ENCODE measurements at places on chromosomes 12 and 14. TPM values are rescaled to one million over a fixed set of nuclear protein-coding genes. Genes with fewer than 3 reads are reported as not detected.
A peak's percentile ranks its signal among the peaks of the same experiment; 100 is the strongest.

DNA sequence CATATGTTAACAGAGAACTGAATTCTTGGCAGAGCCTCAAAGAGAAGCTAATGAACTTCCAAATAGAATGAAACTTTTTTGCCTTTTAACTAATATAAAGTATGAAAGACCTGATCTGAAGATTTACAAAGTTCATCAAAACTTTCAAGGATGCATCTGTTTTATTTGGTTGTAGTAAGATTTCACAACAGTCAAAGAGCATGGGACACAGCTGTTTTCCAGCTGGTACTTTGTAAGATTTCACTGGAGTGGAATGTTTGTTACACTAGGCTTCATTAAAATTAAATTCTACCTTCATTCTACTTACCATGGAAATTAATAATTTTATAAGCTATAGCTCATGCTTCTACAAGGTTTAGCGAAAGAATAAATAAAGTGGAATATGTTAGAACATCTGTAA lies 351.2 kb downstream of the SLC6A15 start:
- DNase-seq: no peak

DNA sequence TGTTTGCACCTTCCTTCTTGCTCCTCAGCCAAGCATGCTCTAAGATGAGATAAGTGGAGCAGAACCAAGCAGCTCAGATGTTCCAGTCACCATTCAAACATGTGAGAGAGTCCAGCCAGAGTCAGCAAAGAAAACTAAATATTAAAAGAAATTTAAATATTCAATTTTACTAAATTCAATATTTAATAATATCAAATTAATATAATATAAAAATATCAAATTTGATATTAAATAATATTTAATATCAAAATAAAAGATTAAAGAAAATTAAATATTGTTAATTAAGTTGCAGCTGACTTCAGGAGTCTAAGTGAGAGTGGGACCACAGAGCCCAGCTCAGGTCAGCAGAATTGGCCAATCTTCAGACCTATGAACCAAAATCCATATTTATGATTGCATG lies 526.1 kb upstream of the FLRT2 start:
- DNase-seq: no peak

- DNase-seq: peak; percentile 47
Measured at GRCh38 chr14:67413806-67414769, 2.1 kb upstream of the PLEK2 start.

DNA sequence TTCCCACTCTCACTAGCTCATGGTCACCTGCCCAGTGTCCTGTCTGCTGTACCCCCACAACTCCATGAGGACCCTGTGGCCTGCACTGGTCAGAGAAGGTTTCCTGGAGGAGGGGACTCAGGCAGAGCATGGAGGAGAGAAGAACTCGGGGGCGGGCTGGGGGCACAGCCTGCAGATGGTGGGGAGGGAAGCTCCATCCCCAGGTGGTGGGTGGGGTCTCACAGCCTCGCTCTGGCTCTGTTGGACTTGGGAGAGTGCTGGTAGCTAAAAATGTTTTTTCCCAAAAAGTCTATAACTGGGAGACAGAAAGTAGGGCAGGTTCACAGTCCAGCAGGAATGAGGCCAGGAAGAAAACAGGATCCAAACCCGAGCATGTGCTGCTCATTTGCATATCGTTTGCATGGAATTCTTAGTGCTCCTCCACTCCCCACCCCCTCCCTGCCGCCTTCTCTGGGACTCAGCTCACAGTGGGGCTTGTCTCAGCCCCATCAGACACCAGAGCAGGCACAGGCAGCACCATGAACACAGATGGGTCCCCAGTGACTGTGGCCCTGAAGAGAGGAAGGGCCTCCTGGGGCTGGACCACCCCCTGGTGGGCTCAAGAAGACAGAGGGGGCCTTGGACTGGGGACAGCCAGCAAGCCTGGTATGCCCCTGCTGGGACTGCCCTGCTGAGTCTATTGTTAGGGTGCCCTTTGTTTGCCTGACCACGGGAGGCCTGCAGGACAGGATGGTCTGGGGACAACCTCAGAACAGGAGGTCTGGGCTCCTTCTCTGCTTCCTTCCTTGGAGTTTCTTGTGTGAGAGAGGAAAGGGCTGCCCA lies 67.0 kb upstream of the SFSWAP start:
- no peak for DNase-seq

DNA sequence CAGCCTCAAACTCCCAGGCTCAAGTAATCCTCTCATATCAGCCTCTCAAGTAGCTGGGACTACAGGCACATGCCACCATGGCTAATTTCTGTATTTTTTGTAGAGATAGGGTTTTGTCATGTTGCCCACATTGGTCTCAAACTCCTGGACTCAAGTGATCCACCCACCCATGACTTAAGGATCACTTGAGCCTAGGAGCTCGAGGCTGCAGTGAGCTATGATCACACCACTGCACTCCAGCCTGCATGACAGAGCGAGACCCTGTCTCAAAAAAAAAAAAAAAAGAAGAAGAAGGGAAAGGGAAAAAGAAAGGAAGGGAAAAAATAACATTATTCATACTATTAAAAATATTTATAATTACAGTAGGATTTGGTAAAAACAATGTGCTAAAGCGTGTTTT lies 19.2 kb downstream of the EPS8 start:
- DNase-seq: no peak

DNA sequence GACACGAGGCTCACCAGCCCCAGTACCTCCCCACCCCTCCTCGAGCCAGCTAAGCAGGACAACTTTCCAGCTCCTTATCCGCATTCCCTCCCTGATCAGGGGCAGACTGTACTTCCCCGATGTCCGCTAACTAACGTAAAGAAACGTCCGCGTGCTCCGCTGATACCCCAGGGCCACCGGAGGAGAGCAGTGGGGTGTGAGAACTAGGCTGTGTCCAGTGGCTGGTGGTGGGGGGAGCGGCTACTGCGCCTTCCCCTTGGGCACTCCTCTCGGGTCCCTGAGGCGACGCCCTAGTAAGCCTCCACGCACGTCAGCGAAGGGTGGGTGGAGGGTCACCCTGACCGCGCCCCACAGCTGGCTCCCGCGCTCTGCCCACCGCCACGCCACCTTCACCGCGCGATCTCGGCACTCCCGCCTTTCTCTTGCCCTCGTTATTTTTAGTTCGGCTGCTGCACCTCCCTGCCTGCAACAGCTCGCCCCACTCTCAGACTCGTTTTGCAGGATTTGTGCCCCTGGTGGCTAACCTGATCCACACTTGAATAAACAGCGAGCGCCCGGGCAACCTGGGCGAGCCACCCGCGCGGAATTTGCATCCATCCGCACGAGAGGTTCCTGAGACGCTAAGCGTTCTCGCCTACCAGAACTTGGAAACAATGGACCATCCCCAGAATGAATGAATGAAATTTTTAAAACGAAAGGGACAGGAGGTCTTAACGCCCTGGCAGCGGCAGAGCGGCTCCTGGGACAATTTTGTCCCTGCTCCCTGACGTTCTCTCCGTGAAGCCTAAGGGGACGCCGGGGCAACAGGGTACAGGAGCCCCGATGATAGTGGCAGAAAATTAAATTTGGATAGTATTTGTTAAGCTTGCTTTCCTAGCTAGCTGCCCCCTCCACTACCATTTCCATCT lies 6.9 kb upstream of the BMP4 start:
- DNase-seq: no peak

- DNase-seq: no peak
Measured at GRCh38 chr12:18905134-18905533, 167.2 kb downstream of the CAPZA3 start.

GRCh38 chr12:43692064-43692463 lies 66.5 kb downstream of the PUS7L start:
- no peak for DNase-seq

- DNase-seq: no peak
Measured at GRCh38 chr12:65695113-65695865, 129.0 kb upstream of the HMGA2 start.

GRCh38 chr12:121534495-121535148 lies 46.2 kb downstream of the KDM2B start:
- peak; percentile 54 for DNase-seq

- DNase-seq: no peak
Measured at GRCh38 chr14:39740454-39740853, 308.2 kb upstream of the FBXO33 start.

GRCh38 chr12:53532524-53533445 lies 25.5 kb upstream of the NPFF start:
- no peak for DNase-seq

DNA sequence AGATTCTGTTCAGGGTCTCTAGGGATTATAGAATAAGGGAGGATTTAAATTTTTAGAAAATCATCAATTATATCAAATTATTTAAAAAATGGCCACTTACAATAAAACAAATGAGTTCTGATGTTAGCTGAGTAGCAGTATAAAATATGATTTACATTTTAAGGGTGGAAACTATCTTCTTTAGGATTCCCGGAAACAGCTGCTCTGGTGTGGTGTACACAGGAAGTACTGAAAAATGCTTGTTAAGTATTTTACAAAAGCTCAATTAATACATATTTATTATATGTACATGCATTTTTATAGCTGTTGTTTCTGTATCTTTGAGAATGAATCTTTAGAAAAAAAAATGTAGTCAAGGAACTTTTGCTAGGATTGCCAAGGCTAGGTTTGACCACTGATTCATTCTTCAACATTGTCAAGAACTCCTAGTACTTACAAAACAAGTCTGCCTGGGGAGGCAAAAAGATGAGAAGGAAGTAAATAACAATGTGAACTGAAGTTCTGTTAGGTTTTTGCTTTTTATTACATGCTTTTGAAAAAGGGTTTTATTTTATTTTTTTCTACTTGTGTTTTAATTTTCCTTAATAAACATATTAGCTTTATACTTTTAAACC lies 48.0 kb downstream of the ARF6 start:
- DNase-seq: no peak

DNA sequence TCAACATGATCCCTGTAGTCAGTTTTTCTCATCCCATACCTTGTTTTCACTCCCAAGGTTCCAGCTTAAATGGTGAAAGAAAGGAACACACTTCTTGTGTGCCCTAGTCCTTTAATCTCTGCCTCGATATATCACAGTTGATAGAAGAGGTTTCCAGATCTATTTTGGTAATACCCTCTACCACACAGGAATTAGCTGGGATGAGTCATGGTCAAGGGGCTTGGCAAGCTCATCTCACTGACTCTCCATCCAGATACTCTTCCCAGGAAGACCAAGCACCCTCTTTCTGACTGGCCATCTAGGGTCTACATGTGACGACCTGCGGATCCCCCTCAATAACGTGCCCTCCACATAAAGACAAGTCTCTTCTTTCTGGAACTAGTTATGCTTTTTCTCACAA lies 277.9 kb downstream of the ITPR2 start:
- no peak for DNase-seq

- DNase-seq: no peak
Measured at GRCh38 chr12:115620816-115621215, 656.7 kb downstream of the MED13L start.

DNA sequence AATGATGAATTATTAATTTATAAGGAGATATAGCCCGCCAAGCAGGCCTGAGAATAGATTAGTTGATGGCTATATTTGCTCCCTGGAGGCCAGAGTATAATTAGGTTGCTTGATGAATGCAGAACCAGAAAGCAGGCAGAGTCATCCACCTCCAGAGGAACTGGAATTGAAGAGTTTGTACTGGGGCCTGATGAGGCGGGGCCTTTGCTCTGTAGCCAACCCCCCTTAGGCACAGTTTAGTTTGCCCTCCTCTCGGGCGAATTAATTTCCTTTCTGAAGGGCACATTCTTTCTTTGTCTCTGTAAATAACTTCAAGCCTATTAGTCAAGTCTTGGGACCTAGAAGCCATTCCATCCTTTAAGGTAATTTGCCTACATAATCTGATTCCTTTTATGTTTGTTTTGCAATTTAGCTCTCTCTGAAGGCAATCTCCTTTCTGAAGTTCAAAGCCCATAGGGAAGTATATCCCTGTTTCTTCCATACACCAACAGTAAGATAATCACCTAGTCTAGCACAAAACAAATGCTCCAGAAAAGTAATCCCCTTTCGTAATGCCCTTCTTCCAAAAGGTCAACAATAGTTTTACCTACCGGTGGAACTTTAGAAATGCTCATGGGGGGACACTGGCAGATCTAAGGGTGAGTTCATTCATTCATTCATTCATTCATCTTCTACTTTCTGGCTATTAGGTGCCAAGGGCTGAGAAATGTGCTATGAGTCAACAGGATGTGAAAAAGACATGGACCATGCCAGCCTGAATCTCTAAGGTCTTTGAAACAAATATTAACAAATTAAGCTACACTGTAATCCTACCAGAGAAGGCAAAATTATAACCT lies 84.8 kb upstream of the NUDT4 start:
- no peak for DNase-seq

GRCh38 chr12:83361475-83361874 lies 674.8 kb downstream of the TMTC2 start:
- no peak for DNase-seq

GRCh38 chr12:47080725-47081502 lies 1.2 kb upstream of the AMIGO2 start:
- DNase-seq: no peak

GRCh38 chr14:103105580-103106150 lies 11.1 kb downstream of the EXOC3L4 start:
- DNase-seq: no peak

GRCh38 chr12:131057211-131057721 lies 103.6 kb downstream of the ADGRD1 start:
- no peak for DNase-seq

GRCh38 chr14:104752423-104752734 lies 568 bp upstream of the SIVA1 start:
- no peak for DNase-seq

- no peak for DNase-seq
Measured at GRCh38 chr12:93115646-93116045, 186.6 kb upstream of the EEA1 start.

DNA sequence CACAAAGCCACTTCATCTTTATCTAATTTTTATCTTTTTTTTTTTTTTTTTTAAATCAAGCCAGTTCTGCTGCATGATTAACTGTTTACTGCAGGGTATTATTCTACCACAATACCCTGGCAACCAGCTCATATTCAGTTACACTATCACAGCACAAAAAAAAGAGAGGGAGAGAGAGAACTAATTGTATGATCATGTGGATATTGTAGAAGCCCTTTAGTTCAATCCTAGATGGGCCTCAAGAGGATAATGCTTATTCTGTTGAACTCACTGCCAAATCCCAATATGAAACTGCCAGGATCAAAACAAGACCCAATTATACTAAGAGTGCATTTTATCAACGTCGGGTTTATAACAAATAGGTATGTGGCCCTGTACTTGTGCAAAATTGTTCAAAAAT lies 51.5 kb downstream of the MED13L start:
- no peak for DNase-seq

DNA sequence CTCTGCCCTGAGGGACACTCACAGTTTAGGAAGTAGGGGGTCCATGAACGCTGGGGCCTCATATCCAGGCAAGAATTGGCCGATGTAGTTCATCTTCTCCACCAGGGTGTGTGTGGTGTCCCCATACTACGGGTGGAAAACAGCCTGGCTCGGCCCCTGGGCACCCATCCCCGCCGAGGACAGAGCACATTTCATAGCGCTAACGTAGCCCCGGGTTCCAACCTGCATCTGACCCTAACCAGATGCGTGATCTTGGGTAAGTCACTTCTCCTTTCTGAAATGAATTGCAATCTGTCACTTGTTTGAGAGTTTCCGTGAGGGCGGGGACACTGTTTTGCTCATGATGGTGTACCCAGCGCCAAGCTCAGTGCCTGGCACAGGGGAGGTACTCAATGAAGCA lies 9.0 kb downstream of the HPD start:
- no peak for DNase-seq

Gene IL23A
- 2.3 TPM for total RNA-seq

Gene DNAH10
- 0.24 TPM for total RNA-seq

Gene LRTM2
- total RNA-seq: not detected

Gene FAM181A
- not detected for total RNA-seq

Gene MYH6
- total RNA-seq: not detected

Gene PPFIA2
- total RNA-seq: 1.8 TPM

Gene PSME2
- 118 TPM for total RNA-seq

Gene WNT1
- total RNA-seq: not detected

All from H1 (cell line).